ENCODE measurements at places on chromosomes 13 and 19.

DNA sequence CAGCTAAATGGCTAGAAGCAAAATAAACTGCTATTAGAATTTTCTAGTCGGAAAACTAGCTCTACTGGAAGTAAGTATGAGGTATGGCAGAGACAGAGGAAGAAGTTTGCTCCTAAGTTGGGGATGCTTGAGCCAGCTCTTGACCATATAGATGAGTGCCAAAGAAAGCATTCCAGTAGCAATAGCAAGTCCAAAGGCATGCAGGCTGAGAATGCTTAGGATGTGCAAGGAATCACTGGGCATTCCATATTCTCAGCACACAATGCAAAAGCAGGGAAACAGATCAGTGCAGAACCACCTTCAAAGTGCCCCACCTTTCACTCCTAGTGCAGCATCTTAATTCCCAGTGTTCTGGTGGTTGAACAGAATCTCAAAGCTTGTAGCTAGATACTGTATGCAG lies 32.9 kb downstream of the SERTM1 start:
- DNase-seq, result no peak

DNA sequence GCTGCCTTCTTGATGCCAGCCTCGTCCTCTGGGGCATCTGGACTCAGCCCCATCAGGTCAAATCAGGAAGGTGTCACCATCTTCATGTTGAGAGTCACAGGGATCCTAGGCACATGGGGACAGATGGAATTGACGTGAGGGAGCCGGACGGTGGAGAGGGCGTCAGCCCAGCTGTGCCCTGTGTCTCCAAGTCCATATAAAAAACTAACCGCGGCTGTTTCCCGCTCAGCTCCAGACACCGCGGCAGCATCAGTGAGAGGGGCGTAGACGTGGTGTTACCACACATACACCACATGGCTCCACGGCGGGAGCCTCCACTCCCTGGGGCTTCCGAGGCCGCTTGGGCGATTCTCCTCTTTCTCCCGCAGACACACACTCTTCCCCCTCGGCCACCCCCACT lies 5.6 kb upstream of the PRR36 start:
- no peak for DNase-seq

DNA sequence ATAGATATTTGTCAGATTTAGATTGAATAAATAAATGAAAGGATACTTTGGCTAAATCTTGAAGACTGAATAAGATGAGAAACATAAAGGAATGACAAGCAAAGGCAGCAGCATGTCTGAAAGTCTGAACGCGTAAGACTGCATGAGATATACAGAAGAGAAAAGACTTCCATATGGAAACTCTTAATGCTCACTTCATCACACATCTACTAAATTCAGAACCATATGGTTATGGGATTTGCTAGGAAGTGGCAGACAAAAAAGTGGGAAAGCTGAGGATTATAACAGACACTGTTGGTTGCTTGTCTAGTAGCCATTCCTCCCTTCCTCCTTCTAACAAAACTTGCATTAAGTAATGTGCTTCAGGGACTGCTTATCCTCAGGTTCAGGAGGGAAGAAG lies 446.7 kb downstream of the KCTD12 start:
- no peak for DNase-seq

- no peak for DNase-seq
Observed at GRCh38 chr19:28980236-28980868, 232.6 kb downstream of the UQCRFS1 start.

DNA sequence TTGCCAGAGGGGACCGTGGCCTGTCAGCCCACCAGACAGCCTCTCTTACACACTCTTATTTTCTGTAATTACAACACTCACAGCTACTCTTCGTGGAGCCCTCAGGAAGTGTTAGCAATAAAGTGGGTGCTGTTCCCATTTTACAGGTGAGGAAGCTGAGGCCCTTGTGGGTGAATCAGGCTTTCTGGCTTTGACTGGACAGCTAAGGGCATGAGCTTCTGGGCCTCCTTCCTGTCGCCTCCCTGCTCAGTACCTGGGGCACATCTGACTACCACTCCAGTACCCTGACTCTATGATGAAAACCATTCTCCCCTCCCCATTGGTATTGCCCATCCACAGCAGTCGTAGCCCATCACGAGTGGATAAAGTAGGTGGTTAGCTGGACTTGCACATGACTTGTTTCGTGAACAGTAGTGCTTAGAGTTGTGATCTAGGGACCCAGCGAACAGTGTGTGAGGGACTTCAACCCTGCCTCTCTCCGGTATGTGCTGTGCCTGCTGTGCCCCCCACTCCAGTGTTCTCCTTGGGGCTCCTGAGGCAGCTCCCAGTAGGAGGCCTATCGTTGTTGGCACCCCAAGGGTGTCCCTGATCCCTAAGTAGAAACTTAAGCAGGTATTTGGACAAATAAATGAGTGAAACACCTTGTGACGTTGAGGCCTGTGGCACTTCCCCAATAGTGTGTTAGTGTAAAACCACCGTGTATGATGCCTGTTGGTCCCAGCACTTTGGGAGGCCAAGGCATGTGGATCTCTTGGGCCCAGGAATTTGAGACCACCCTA lies 38.6 kb downstream of the GATAD2A start:
- DNase-seq, result no peak

DNA sequence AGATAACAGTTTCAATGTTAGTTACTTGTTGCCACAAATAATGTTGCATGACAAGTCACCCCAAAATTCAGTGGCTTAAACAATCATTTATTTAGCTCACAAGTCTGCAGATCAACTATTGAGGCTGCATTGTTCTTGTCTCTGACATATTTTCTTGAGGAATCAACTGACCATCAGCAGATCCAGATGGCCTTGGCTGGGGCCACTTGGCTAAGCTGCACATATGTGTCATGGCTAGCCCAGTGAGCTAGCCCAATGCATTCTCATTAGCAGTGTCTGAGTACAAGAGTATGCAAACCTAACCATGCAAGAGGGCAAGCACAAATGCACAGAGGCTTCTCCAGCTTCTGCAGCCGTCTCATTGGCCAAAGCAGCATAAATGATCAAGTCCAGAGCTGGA lies 180.4 kb downstream of the DNAJC15 start:
- DNase-seq, result no peak

DNA sequence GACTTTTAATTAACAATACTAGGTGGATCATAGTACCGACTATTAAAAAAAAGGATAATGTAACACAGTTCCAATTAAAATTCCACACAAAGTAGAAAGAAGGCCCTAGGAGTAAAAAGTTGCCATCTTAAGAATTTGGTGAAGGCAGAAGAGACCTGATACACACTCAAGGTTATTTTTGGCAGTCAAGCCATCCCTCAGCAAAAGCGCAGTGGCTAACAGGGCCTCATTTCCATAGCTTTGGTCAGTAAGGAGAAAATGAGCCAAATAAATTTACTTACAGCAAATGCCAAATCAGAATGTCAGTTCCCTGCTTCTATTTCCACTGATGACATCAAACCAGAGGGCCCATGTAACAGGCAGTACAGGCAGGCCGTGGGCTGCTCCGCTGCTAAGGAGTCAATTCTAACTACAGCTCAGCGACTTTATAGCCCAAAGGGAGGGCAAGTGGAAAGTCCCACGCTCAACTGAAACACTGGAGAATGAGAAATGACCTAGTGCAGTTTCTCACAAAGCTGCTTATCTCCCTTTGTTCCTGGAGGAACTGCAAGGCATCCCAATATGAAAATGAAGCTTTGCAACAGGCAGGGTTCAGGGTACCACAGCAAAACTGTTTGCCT lies 6.3 kb downstream of the ARGLU1 start:
- no peak for DNase-seq

DNA sequence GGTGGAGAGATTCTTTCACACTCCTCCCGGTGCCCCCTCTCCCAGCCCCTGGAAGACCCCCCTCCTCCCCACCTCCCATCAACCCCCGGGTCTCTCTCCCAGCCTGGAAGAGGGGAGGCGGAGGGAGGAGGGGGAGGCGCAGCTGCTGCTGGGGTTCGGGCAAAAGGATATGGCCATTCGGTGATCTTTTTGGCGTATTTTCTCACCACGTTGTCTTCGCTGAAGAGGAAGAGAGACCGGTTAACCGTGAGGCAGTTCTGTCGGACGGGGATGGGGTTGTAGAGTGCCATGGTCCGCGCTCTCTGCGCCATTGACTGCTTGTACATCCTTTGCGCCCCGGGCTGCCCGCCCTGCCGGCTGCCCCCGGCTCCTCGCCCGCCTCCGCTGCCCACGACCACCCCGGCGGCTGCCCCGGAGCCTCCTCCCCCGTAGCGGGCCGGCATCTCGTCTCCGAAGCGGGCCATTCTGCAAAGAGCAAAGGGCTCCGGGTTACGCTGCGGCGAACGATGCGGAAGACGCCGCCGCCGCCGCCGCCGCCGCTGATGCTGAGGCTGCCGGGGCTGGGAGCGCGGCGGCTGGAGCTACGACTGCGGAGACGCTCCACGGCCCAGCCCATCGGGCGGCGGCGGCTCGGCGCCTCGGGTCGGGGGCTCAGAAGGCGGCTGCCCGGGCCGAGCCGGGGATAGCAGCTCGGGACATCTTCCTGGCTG lies 363 bp downstream of the CACNA1A start:
- DNase-seq, result no peak

GRCh38 chr19:45640849-45641273 lies 1.7 kb upstream of the EML2 start:
- no peak for DNase-seq

All from HCEC 1CT (cell line).